ENCODE measurements at places on chromosomes 1 and 21.
A peak's percentile ranks its signal among the peaks of the same experiment; 100 is the strongest.

- DNase-seq = no peak
Measured at GRCh38 chr1:68213843-68214242, 18.5 kb downstream of the WLS start.

DNA sequence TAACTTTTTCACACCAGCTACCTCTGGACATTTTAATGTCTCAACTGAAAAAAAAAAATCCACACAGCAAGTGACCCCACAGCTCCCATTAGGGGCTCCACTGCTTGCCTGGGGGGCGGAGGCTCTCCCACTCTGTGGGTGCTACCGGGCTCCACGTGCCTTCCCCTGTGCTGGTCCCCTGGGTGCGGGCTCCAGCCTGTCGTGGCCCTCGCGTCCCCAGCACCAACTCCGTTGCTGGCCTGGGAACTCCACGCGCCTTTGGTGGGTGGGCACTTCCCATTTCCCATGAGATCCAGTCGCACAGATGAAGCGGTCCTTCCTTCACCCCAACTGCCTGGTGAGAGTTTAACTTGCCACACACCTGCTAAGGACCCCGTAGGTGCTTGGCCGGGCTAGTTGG lies 27.1 kb upstream of the GPR153 start:
- no peak for DNase-seq

DNA sequence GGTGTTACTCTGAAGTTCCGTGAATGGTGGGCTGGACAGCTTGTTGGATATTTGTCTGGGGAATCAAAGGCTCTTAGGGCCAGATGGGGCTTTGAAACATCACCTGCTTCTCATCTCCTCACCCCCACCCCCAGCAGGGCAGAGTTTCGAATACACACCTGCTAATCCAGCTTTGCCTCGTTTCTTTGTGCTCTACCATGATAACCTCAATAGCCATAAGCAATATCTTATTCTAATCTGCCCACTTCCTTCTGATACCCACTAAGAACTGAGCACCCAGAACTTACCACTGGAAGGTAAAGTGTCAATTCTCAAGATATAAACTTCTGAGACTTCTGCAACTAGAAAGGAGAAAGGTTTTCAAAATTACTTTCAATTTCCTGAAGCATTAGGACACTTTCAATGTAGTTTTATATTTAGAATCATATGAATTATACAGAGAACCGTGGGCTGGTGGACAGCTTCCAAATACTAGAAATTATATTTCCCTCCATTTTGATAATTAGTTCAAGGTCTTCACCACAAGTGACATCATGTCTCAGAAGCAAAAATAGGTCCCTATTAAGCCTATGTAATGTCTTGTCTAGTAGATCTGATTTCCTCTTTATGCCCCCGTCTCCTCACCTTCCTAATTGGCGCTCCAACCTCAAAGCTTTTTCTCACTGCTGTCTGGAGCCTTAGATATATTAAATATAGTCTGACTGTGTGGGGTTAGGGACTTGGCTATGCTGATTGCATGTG lies 64.4 kb upstream of the NEK2 start:
- no peak for DNase-seq

DNA sequence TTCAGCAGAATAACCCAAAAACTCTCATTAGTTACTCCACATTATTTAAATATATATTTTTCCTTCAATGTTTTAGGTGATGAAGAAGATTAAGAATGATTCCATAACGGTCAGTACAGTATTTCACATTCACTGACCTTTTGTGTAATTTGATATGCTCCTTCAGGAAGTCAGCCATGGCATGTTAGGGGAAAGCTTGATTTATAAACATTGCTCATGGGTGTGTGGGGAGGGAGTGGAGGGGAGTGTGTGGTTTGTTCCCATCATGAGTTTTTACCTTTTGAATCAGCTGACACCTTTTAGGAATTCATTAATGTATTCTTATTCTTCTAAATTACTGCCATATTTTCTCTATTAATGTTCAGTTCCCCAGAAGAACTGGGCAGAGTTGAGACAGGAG lies 240.2 kb downstream of the ATG4C start:
- DNase-seq = no peak

GRCh38 chr21:25963181-25963580 lies 207.4 kb downstream of the APP start:
- DNase-seq = no peak

DNA sequence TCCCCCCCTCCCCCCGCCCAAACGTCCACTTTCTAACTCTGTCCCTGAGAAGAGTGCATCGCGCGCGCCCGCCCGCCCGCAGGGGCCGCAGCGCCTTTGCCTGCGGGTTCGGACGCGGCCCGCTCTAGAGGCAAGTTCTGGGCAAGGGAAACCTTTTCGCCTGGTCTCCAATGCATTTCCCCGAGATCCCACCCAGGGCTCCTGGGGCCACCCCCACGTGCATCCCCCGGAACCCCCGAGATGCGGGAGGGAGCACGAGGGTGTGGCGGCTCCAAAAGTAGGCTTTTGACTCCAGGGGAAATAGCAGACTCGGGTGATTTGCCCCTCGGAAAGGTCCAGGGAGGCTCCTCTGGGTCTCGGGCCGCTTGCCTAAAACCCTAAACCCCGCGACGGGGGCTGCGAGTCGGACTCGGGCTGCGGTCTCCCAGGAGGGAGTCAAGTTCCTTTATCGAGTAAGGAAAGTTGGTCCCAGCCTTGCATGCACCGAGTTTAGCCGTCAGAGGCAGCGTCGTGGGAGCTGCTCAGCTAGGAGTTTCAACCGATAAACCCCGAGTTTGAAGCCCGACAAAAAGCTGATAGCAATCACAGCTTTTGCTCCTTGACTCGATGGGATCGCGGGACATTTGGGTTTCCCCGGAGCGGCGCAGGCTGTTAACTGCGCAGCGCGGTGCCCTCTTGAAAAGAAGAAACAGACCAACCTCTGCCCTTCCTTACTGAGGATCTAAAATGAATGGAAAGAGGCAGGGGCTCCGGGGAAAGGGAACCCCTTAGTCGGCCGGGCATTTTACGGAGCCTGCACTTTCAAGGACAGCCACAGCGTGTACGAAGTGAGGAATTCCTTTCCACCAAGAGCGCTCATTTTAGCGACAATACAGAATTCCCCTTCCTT lies 158.1 kb downstream of the RUNX1 start:
- DNase-seq = no peak

DNA sequence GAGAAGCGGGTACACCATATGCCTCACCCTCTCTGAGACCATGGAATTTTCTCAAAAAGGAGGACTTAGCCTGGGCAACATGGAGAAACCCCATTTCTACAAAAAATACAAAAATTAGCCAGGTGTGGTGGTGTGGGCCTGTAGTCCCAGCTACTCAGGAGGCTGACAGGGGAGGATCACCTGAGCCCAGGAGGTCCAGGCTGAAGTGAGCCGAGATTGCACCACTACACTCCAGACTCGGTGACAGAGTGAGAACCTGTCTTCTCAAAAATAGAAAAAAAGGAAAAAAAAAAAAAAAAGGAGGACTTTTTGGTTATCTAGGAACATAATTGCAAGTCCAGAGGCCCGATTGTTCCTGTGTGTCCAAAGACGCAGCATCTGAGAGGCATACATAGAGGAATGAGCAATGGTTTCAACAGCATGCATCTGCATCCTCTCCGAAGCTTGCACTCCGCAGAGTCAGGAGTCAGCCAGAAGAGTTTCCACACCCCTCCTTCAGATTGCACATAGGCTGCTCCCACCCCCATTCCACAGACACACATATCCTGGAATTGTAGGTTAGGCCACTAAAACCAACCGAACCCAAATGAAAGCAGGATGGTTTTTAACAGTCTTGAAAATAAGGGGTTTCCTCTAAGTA lies 2.5 kb upstream of the TBX15 start:
- no peak for DNase-seq

- DNase-seq = no peak
Measured at GRCh38 chr1:52348704-52349300, 17.2 kb downstream of the CC2D1B start.

DNA sequence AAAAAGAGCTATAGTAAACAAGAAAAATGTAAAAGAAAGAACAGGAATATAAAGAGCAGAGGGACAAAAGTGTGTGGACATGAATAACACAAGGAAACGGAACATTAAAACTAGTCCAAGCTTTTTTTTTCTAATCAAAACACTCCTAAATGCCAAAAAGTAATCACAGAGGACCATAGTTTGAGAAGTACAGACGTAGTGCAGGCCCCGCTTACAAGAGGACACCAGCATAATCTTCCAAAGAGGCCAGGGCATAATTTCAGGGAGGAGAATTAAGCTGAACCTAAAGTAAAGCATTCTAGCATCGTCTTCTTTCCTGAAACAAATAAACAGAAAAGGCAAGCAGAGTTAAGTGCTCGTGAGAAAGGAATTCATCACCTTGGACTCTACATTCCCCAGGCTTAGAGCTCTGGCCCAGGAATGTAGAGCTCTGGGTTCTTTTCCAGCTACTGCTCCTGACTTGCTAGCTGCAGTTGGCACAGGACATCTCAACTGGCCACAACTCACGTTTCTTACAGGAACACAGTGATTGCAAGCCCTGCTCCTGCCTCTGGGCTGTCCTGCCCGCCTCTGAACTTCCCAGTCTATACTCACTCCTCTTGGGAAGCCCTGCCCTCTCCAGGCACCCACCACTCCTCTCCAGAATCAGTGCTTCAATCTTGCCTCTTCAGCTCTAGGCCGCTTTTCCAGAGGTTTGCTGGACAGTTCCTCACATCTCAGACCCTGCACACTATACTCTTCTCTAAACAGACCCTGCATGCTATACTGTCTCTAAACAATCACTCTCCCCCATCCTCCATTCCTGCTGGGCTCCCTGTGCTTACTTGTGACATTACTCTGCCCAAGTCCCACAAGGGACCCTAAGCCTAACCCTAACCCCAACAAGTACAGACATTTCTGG lies 9.8 kb downstream of the RGS8 start:
- DNase-seq = no peak

DNA sequence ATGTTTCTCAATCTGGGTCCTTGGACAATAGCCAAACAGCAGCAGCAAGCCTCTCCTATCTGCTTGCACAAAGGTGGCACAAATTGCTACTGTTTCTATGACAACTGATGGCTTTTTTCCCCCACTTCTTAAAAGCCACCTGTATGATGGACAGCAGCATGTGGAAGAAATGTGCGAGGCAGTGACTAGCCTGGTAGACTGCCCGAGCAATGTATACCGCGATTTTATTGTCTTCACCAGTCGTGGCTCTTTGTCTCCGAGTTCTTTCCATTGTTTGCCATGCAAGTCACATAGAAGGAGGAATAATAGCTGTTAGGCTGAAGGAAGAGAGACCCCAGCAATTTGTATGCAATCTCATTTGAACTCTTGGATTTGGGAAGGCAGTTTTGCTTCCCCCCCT lies 79.4 kb downstream of the S1PR1 start:
- DNase-seq = no peak

DNA sequence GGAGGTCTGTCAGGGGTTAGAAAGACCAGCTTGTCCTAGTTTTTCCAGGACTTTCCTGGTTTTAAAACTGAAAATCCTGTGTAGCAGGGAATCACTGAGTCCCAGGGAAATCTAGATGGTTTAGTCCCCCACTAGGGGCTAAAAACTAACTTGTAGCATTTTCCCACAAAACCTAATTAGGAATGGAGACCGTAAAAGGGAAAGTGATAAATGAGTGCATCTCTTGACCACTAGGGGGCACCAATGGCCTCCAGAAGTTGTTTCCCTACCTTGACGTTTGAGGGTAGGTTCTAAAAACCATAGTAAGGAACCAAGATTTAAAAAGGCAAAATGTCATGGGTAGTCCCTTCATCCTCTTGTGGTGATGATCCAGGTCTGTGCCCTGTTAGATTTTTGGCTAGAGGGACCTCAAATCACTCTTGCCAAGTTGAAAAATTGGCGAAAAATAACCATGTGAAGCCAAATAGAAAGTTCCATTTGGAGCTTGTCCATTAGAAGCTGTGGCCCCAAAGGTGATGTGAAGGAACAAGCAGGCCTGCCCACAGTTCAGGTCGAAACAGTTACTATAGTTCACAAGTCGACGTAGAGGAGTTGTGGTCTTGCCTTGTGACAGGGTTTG lies 24.5 kb downstream of the CLIC6 start:
- DNase-seq = peak; percentile 15

DNA sequence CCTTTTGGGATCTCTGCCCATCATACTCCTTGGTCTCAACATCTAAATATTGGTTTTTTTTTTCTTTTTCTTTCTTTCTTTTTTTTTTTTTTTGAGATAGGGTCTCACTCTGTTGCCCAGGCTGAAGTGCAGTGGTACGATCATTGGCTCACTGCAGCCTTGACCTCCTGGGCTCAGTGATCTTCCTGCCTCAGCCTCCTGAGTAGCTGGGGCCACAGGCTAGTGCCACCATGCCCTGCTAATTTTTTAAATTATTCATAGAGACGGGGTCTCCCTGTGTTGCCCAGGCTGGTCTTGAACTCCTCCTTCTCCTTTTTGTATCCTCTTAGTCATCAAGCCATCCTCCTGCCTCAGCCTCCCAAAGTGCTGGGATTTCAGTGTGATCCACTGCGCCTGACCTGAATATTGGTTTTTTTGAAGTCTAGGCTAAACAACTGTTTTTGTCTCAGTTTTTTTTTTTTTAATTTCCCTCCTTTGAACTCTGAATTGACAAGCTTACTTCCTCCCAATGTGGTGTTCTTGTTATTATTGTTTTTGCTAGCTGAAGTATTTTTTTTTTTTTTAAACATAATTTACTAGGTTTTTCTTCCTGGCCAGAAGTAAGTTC lies 30.9 kb downstream of the MAPKAPK2 start:
- DNase-seq = no peak

Data from stimulated activated CD8-positive, alpha-beta memory T cell treated with anti-CD3 and anti-CD28 coated beads, Interleukin-4, amount 100 ng/mL, for 1 hour (primary cell).